ENCODE measurements at places on chromosomes 12 and 14.

DNA sequence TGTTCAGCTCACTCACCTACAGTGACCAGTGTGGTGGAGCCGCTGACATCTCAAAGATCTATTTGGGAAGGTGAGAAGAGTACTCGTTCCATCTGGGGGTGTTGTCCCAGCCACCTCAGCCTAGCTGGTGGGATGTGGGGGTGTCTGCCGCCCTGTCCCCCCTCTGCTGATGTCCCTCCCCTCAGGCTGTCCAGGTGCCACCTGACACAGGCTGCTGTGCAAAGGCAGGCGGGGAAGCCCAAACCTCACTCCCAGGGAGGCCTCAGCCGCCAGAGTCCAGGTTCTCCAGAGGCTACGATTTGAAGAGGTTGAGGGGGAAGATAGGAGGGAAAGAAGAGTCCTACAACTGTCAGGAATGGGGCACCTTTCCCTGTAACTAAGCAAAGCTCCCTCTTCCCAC is 51.3 kb upstream of the FKBP4 start:
- no peak for DNase-seq

DNA sequence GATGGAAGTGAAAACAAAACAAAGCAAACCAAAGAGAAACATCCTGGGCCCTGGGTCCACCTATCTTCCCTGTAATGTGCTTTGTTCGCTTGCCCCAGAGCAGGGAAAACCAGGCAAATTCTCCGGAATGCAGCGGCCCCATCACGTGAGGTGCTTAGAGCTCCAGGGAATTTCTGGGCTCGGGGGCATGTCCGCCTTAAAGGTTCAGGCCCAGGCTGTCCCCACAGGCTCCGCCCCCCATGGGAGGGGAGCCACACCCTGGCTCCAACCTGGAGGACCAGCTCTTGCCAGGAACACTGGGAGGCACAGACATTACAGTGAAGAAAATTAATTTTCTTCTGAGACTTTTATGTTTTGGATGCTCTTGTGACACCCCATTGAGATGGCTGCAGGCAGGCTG is 69.9 kb downstream of the RBM19 start:
- no peak for DNase-seq

- DNase-seq, result no peak
Measured at GRCh38 chr12:110641521-110641920, 27.6 kb downstream of the TCTN1 start.

GRCh38 chr12:48690990-48691389 is 9.0 kb upstream of the KANSL2 start:
- DNase-seq, result no peak

GRCh38 chr14:81681541-81681940 is 147.9 kb upstream of the SEL1L start:
- DNase-seq, result no peak

GRCh38 chr12:82818271-82819035 is 131.7 kb downstream of the TMTC2 start:
- no peak for DNase-seq

DNA sequence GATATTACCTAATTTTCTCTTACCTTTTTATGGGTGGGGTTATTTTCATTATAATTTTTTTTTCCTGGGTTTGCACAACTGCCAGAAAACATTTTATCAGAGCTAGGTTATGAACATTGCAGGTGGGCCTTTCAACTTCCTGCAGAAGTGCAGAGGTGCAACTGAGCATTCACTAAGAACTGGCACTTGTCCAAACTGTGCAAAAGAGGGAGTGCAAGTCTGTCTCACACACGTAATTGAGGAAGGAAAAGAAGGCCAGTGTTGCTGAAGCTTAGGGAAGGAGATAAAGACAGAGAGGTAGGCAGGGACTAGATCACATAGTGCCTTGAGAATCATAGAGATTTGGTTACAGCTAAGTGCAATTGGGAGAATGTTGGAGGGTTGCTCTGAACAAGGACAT is 14.1 kb upstream of the AMN1 start:
- no peak for DNase-seq
